ENCODE measurements at places on chromosomes 12 and 14. TPM values are rescaled to one million over a fixed set of nuclear protein-coding genes. Genes with fewer than 3 reads are reported as not detected.
A peak's percentile ranks its signal among the peaks of the same experiment; 100 is the strongest.

- no peak for DNase-seq
Measured at GRCh38 chr12:14982562-14982961, 9.7 kb downstream of the PDE6H start.

DNA sequence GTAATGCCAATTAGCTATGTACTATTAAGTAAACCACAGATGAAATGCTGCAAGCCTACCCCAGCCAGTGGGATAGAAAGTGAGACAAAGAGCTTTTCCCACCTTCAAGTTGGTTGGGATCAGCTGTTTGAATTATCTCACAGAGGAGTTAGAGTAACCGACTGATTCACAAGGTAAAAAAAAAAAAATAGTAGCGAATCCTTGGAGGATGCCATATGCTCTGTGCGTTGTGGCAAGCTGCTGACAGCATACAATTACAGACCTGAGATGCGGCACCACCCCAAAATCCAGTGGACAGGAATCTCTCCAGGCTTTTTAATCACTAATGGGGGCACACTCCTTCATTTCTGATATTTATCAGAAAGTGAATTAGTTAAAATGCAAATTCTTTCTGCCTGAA lies 157.0 kb upstream of the RMST start:
- no peak for DNase-seq

GRCh38 chr12:53777936-53778644 lies 26.3 kb upstream of the CISTR start:
- DNase-seq: no peak

DNA sequence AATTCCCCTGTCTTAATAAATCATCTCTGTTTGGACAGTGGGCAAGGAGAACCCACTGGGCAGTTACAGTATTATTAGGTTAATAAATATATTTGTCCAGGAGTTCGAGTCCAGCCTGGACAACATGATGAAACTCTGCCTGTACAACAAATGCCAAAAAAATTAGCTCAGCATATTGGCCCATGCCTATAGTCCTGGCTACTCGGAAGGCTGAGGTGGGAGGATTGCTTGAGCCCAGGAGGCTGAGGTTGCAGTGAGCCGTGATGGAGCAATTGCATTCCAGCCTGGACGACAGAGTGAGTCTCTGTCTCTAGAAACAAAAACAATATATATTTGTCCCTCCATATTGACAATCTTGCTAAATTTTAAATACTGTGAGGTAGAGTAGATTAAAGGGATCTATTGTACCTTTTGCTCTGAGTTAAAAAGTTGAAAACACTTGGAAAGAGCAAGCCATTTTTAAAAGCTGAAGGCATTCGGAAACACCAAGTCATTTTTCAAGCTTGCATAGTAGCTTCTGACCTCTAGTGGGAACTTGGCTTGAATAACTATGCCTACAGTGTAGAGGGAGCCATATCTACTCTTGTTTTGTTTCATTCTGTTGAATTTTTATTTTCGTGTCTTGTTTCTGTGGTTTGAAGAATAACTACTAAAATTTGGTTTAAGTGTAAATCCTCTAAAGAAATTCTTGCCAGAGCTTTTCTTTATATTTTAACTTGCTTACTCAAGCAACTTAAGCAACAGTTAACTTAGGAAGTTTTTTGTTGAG lies 14.6 kb upstream of the EEA1 start:
- peak; percentile 13 for DNase-seq

Gene C14orf132
- total RNA-seq: 2.8 TPM

DNA sequence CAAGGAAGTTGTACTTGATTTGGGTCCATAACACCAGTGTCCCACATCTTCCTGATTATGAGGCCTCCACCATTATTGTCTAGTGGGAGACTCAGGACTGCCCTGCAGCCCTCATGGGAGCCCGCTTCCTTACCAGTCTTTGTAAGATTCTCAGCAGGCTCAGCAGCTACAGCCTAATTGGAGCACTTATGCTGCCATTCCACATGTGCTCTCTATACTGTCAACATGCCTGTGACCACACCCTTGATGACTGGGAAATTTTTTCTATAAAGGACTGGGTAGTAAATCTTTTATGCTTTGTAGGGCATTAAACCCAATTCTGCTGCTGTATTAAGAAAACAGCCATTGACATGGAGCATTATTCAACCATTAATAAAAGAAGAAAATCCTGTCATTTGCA lies 145.5 kb upstream of the IGF1 start:
- DNase-seq: no peak

Gene HOXC9
- total RNA-seq: 0.68 TPM

Gene SOCS2
- 83.3 TPM for total RNA-seq

- DNase-seq: peak; percentile 32
Measured at GRCh38 chr12:6603095-6603567, 4.0 kb downstream of the CHD4 start.

DNA sequence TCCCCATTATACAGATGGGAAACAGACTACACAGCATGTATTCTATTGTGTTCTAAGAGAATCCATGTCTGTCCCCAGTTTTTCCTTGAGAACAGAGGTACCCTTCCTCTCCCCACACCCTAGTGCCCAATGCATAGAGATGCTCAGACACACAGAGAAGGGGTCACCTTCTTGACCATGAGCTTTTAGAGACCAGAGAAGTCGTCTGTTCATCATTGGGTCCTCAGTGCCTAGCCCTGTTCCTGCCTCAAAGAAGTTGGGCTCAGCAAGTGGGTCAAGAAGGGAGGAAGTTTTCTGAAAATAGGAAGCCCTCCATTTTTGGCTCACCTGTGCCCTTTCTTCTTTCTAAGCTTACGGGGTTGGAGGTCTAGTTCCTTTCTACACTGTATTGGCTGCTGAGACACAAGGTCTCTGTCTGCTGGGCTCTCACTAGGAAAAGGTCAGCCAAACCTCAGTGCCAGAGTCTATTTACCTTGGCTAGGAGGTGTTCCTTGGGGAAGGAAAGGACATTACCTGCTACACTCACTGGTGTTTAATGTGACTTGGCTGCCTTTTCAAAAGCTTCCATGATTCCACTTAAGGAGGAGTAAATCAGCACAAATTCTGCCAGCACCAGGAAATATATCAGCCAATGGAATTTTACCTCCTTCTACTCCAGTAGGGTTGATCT lies 198.5 kb upstream of the PWP1 start:
- no peak for DNase-seq

Gene GPX2
- total RNA-seq: not detected

- DNase-seq: peak; percentile 93
Measured at GRCh38 chr12:12776261-12776660, 9.2 kb upstream of the APOLD1 start.

DNA sequence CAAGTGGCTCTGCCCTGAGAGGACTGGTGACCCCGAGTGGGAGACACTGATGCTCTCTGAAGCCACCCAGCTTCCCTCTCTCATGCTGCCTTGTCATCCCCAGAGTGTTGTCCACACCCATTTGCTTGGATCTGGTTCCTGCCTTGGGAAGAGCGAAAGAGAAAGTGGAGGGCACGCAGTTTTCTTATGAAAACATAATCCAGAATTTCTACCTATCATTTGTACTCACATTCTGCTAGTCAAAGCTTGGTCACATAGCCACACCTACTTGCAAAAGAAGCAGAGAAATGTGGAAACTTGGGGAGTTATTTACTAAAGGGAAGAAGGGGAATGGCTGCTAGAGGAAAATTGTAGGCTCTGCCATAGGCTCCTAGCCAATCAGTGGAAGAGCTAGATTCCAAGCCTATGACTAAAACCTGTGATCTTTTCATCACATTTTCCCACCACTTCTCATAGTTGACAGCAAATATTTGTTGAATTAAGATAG lies 326.3 kb downstream of the ZFP36L1 start:
- peak; percentile 41 for DNase-seq

GRCh38 chr14:77230914-77231313 lies 40.1 kb downstream of the NGB start:
- no peak for DNase-seq

GRCh38 chr12:122298071-122298748 lies 31.9 kb upstream of the VPS33A start:
- no peak for DNase-seq

Gene BDKRB2
- total RNA-seq: 0.34 TPM

- no peak for DNase-seq
Measured at GRCh38 chr12:25864306-25865276, 93.9 kb upstream of the RASSF8 start.

GRCh38 chr12:27244689-27245488 lies 803 bp downstream of the STK38L start:
- DNase-seq: peak; percentile 38

GRCh38 chr14:77014734-77015133 lies 13.8 kb downstream of the IRF2BPL start:
- no peak for DNase-seq

- no peak for DNase-seq
Measured at GRCh38 chr14:36859119-36859518, 197.5 kb downstream of the PAX9 start.

DNA sequence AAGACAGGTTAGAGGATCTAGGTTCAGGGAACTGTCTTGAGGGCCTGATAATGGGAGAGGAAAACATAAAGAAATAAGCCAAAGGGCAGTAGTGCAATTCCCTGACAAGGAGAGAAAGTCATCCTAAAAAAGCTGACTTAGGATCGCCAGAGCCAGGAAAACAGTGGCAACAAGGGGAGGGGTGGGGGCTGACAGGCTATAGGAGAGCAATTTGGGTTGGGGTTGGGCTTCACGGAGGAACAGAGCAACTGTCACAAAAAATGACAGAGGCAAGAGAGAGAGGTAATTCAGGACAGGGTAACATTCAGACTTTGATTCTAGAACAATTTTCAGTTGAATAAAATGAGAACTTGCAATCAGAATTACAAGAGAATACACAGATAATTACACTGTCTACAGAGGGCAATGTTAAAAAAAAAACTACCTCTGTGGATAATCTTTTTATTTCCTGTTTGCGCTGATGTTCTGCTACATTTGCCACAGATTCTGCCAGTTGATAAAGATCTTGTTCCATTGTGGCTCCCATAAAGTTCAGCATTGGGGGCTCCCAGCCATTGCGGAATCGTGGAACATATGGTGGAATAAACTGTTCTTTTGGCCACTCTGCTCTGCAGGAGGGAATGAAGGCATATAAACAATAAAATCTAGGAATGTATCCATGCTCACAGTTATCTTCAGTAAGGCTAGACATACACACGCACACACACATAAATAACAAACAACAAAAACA lies 138.6 kb downstream of the EPS8 start:
- DNase-seq: no peak

GRCh38 chr12:6772726-6773589 lies 638 bp downstream of the LAG3 start:
- DNase-seq: no peak

GRCh38 chr12:2753536-2753935 lies 41.2 kb upstream of the FKBP4 start:
- no peak for DNase-seq

DNA sequence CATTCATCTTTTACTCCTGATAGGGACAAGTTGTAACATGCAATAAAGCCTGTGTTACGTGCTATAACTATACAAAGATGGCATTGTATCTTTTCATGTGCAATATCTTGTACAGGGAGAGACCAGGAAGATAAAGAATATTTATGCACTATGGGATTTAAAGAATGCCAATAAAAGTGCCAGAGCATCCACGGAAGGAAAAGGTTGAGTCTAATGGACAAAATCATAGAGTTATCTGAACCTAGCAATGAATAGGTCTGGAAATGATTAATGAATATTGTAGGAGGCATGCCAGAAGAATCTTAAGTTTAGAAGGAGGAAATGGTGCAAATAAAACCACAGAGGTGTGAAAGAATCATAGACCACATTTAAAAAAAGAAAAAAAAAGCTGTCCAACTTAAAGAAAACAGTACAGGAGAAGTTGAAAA lies 263.9 kb downstream of the KCNC2 start:
- no peak for DNase-seq

GRCh38 chr12:100332852-100333251 lies 24.0 kb upstream of the SLC17A8 start:
- no peak for DNase-seq

Gene LALBA
- not detected for total RNA-seq

Gene VRTN
- not detected for total RNA-seq

DNA sequence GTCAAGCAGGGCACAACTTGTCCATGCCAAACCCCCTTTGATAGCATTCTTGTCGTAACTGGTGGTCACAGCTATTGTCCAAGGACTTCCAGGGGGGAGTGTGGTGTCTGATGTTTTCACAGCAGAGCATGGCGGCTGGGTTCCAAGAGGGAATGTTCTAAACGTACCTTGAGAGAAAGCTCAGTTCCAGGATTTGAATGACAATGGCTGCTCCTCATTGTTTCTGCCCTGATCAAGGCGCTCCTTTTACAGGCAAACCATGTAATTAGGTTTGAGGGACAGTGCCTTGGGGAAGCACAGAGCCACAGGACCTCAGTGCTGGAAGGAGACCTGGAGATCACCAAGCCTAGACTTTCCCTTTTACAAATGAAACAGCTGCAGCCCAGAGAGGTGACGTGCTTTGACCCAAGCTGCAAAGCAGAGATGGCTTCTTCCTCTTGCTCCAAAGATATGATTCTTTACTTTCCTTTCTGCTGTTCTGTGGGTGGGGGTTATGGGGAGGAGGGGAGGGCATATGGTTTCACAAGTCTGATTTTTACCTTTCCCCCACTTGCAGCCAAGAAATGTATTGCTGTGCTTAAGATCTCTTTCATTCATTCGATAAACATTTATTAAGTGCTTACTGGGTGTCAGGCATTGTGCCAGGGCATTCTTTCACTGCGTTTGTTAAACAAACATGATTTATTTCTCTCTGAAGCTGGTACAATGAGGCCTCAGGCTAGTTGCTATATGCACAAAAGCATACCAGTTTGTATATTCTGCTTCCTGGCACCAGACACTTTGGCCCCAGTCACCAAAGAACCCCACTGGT lies 172.8 kb downstream of the KTN1 start:
- DNase-seq: peak; percentile 83

DNA sequence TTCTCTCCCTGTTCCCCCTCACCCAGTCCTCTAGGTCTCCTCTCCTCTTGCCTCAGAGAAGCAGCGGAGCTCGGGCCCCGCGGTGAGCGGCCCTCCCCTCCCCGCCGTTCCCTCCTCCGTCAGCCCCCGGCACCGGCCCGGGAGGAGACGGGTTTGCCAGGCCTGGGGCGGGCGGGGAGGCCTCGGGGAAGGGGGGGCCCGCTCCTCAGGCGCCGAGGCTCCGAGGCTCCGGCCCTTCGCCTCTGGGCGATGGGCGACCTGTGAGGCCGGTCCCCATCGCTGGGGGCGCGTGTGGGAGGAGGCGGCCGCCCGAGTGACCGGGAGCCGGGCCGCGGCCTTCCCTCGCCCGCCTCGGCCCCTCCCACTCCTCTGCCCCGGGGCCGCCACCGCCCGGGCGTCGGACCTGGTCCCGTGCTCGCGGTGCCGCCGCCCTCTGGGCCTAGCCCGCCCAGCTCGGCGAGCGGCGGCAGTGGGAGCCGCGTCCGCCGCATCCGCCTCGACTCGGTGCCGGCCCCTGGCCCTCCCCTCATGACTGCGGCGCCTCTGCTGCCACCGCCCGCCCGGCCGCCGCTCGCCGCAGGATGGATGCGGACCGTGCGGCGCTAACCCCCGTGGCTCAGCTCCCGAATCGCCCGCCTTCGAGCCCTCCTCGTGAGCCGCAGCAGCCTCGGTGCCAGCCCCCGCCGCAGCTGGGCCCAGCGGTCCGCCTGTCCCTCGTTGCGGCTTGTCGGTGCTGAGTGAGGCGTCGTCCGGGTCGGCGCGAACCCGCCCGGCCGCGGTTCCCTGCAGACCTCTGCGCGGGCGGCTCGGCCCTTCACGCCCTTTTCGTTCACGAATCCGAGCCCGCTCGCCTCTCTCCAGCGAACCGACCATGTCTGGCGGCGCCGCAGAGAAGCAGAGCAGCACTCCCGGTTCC lies 574 bp downstream of the WNK1 start:
- peak; percentile 69 for DNase-seq

Gene APPL2
- 22.1 TPM for total RNA-seq

Gene KLRB1
- not detected for total RNA-seq

- DNase-seq: peak; percentile 77
Measured at GRCh38 chr12:75623631-75624154, 112.3 kb upstream of the KRR1 start.

Gene PGF
- total RNA-seq: 252 TPM

- no peak for DNase-seq
Measured at GRCh38 chr14:33596211-33597080, 354.4 kb downstream of the EGLN3 start.
